ENCODE measurements at places on chromosomes 12 and 14.

- DNase-seq: no peak
Measured at GRCh38 chr12:568486-568885, 94.8 kb downstream of the NINJ2 start.

DNA sequence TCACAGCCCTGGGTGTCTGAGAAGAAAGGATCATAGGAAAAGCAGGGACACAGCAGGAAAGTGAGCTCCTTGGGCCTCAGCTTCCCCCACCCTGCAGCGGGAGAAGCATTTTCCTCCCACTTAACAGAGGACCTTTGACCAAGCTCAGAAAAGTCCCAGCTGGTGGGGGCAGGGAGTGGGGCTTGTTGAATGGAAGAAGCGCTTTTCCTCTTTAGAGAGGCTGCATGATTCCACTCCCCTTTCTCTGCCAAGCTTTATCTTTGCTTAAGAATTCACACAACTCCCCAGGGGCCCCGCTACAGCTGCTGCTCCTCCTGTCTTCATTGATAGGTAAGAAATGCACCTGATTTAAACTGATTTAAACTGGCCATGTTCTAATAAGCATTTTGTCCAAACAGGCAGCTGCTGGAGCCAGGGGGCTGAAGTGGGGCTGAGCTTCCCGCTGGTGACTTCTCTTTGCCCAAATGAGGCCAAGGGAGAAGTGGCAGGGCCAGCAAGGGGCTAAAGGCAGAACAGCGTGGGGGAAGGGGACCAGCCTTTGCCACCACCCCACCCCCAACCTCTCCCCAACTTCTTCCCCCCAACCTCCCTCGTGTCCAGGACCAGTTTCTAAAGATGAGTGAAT lies 1.7 kb upstream of the PAPLN start:
- no peak for DNase-seq

DNA sequence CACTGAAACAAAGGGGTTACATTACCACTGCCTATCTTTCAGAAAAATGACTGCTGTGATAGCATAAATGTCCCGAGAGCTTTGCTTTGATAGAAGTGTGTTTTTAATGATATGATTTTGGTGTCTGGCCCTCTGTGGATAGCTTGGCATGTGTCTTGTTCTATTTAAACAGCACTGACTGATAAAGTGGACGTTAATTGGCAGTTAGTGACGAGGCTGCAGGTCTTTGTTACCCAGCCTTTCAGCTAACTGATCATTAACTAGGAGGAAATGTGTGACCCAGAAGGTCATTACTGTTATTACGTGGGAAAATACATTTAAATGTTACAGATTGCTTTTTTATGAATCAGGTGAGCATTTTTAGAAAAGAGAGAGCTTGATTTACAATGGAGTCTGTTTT lies 428.3 kb downstream of the DIO2 start:
- DNase-seq: no peak

DNA sequence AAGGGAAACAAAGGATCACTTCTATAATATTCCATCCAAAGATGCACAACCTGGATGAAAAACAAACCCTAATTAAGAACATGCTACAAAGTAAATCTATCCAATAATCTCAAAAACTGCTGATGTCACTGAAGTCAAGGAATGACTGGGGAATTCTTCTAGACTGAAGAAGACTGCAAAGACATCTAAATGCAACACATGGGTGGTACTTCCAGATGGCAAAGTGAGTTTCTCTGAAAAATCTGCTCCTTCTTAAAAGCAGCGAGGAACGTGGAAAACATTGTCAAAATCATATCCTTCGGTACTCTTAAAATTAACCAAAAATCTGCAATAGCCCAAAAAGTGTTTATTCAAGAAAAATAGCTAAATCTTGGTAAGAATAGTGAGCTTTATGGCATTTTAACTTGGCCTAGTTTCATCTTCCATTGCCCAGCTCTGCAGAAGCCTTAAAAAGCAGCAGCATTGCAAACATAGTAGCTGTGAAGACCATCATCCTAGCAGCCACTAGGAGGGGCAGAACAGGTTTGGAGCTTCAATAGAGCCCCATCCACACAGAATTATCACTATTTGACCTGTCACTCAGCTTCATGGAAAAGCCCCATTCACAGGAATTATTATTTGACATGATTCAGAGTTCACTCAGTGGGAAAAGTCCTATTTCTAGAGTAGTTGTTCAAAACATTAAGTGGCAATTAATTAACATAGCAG lies 7.4 kb downstream of the CLEC14A start:
- no peak for DNase-seq

DNA sequence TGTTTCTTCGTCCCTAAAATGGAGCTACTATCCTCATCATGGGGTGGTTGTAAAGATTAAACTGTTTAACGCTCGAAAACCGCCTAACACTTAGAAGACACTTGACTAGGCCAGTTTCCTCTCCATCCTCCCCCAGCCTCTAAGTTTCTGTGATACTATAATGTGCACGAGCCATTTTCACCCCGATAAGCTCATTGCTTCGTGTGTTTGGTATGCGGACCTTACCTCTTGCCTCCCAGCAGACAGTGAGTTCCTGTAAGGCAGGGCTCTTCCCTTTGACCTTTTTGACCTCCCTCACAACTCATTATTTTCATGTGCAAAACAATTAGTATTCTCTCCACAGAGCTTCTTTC lies 499 bp upstream of the GXYLT1 start:
- DNase-seq: no peak

- peak; percentile 35 for DNase-seq
Measured at GRCh38 chr12:91577586-91578539, 395.2 kb upstream of the DCN start.

DNA sequence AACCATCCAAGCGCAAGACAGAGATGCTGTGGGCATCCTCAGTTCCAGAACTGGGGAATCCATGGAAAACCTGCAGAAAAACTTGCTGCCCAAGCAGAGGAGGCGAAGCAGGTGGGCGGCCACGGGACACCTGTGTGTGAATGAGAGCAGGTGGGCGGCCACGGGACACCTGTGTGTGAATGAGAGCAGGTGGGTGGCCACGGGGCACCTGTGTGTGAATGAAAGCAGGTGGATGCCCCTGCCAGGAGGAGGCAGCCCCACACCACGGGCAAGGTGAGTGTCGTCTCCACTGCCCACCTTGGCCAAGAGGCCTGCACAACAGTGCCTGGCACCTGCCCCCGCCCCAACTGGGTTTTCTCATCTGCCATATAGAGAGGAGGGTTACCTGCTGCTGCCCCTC lies 59.2 kb downstream of the GSC start:
- no peak for DNase-seq

DNA sequence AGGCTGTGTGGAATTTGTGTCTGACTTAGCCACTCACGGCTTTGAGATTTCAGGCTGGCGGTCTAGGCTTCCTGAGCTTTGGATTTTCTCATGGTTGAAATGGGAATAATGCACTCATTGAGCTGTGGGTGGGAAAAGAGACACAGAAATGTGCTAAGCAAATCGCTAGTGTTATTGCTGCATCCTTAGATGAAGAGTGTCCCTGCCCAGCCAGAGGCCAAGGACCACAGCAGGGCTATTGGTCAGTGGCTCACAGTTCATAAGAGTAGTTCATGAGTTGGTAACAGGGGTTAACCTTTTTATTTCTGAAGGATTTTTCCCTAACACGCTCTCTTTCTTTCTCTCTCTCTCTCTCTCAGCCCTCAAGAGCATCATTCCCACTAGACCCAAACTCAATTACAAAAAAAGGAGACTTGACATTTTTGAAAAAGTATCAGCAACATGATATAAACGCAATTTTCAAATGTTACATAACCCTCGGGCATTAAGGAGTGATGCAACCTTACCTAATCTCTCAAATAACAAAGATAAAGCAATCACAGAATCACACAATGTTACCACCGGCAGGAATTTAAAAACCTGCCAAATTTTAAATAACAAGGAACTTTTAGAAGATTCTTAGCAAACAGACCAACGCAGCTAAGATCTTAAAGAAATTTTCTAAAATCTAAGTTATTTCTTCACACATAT lies 36.7 kb upstream of the RMST start:
- no peak for DNase-seq

GRCh38 chr14:44981198-44981597 lies 19.2 kb downstream of the TOGARAM1 start:
- DNase-seq: no peak

- DNase-seq: no peak
Measured at GRCh38 chr12:115849262-115849943, 428.1 kb downstream of the MED13L start.

DNA sequence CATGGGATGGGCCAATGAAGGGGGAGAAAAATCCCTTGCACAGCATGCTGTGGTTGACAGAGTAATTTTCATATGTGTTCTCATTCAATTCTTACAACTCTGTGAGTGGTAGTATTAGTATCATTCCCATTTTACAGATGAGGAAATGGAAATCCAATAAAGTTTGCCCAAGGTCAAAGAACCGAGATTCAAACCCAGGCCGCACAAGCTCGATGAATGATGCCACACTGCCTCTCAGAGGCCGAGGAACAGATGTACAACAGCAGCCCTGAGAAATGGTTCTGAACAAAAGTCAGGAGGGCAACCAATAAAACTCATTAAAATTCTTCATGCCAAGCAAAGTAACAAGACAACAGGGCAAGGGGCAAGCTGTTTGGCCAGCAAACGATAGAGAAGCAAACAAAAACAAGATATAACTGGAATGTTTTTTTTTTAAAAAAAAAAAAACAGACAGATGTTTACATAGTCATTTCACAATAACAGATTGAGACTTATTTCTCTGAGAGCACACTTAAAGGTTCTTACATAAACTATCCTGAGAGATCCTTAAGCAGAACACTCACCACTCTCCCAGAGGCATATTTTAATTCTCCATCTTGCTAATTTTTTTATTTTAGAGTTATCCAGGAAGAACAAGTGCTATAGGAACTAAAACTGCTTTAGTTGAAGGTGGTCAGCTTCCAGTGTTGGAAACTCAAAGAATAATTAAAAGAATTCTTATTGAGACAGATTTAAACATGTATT lies 85.8 kb downstream of the EXOC5 start:
- DNase-seq: peak; percentile 16

Measured in RWPE1 (cell line).